NCI-H2171 treated with DMSO at 0.1 percent for 48 hours (cell line): ENCODE measurements at places on chromosomes 6 and 20.

GRCh38 chr6:27726619-27727023 lies 185.6 kb downstream of the OR2B2 start:
- peak; percentile 48 for DNase-seq

DNA sequence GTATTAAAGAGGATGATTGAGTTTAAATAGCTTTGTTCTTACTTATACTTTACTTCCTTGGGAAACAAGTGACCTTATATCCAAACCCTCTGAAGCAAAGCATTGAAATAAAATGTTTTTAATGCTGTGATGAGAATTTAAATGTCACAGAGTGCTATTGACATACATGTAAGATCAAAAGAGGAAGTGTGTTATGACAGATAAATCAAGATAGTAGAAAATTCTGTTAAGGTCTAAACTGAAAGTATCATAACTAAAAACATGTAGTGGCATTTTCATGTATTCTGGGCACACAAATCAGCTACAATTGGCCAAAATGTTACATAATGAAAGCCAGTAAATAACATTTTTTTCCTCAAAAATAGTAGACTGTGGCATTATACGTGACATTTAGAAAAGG lies 318.0 kb downstream of the GRIK2 start:
- no peak for DNase-seq

GRCh38 chr20:54137115-54137514 lies 36.7 kb downstream of the CYP24A1 start:
- no peak for DNase-seq

DNA sequence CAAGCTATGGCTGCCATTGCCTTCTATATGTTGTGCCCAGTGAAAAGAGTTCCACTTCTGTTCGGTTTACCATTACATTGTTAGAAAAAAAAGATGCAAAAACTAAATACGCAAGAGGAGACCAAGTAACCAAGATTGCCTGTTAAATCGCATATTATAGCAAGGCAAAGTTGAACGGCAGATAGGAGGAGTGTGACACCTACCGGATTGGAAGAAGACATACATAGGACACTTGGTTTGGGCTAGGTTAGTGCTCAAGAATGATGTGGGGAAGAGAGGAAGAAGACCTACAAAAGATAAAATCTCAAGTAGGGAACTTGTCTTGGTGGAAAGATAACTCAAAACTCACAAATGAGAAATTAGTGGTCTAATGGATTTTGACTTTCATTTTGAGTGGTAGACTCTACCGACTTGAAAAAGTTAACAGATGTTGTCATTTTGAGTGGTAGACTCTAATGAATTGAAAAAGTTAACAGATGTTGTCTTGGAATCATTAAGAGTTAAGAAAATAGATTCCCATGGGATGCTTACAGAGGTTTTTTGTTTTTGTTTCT lies 95.5 kb downstream of the F13A1 start:
- DNase-seq = peak; percentile 24

- peak; percentile 27 for DNase-seq
Measured at GRCh38 chr6:111080698-111081097, 6.6 kb upstream of the SLC16A10 start.

- DNase-seq = no peak
Measured at GRCh38 chr20:6909608-6910007, 142.1 kb downstream of the BMP2 start.
